Substantia nigra (tissue), 51 donors: ENCODE measurements at places on chromosomes 2 and 18.

DNA sequence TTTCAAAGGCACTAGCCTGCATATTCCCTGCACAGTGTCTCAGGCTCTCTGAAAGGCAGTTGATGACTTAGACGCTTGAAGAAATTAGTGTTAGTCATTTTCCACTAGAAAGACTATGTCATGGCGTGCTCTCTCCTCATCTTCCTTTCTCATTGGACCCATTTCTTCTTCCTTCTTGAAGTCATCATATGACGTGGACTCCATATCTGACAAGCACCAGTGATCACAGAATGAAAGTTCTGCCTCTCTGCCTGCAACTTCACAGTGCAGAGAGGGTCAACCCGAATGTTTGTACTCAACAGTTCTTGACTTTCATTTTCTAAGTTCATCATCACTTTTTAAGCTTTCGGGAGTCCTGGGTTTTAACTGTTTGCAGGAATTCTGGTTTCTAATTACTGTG is 63.7 kb upstream of the CYRIA start:
- DNase-seq: no peak

DNA sequence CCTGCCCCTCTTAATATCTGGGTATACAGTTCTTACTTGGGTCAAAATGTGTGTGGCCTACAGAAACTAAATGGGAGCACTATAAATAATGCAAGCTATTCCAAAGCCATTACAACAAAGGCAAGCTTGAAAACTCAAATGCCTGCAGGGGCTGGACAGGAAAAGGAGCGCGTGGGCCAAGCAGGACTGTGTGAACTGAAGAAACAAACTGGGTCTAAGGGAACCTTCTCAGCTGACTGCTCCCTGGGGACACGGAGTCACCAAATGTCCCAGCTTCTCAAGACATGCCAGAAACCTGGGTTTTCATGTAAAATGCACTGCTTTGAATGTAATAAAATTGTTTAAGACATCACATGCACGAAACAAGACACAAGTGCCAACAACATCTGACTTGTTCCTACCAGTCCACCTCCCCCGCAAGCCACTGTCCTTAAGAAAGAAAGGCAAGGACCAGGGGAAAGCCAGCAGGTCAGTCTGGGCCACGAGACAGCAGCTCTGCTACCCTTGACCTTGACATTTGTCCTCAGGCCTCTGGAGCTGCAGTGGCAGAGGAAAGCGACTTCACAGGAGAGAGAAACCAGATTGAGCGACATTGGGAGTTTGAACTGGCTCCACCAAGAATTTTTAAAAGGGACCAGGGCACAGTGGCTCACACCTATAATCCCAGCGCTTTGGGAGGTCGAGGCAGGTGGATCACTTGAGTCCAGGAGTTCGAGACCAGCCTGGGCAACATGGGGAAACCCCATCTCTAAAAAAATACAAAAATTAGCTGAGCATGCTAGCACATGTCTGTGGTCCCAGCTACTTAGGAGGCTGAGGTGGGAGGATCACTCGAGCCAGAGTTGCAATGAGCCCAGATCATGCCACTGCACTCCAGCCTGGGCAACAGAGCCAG is 89.7 kb upstream of the SH3BP4 start:
- DNase-seq: no peak

GRCh38 chr2:224085246-224085645 is 46.2 kb upstream of the SERPINE2 start:
- no peak for DNase-seq

GRCh38 chr2:37477921-37478320 is 133.5 kb downstream of the QPCT start:
- no peak for DNase-seq

DNA sequence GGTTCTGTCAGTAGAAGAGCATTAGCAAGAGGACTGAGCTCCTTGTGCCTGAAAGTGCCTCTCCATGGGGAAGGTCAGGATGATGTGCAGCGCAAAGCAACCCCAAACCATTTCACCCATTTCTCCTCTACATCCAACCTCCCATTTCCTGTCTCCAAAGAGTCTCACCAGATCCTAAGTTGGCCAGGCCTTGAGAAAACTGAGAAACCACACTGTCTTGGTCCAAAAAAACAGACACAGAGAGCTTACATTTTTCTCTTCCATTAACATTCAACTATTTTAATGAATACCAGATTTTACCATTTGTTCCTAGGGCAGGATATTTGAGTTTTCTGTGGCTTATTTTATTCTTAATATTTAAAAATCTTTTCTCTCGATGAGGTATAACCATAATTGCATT is 195.0 kb downstream of the EPHA4 start:
- DNase-seq: no peak
